ENCODE measurements at places on chromosomes 11 and 22. TPM values are rescaled to one million over a fixed set of nuclear protein-coding genes. Genes with fewer than 3 reads are reported as not detected.

- DNase-seq, result no peak
Measured at GRCh38 chr11:21892736-21893564, 299.9 kb upstream of the ANO5 start.

DNA sequence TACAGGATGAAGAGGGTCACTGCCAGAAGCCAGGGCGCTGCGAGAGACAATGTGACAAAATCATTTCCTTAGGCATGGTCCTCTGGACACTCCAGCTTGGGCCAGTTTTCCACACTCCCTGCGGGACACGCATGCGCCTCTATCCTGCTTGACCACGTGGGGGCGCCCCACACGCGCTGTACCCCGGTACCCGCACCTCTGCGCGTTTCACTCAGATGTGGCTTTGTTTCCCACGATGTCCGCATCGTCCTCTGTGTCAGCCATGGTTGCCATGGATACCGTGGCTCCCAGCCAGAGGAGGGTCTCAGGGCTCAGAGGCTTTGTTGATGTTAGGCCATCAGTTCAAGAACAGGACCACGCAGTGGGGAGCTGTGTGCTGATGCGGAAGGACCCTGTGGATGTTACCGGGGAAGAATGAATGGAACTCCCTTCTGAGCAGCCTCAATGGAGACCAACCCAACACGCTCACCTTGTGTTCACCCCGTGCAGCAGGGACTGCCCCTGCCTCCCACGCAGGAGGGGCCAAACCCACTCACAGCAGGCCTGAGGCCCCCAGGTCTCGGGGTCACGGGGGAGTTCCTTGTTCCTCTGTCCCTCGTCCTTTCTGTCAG is 101.1 kb upstream of the SLC22A12 start:
- DNase-seq, result peak; percentile 69

GRCh38 chr11:6110011-6110410 is 2.5 kb downstream of the OR56B4 start:
- no peak for DNase-seq

GRCh38 chr11:110199184-110199981 is 97.0 kb downstream of the RDX start:
- DNase-seq, result no peak

DNA sequence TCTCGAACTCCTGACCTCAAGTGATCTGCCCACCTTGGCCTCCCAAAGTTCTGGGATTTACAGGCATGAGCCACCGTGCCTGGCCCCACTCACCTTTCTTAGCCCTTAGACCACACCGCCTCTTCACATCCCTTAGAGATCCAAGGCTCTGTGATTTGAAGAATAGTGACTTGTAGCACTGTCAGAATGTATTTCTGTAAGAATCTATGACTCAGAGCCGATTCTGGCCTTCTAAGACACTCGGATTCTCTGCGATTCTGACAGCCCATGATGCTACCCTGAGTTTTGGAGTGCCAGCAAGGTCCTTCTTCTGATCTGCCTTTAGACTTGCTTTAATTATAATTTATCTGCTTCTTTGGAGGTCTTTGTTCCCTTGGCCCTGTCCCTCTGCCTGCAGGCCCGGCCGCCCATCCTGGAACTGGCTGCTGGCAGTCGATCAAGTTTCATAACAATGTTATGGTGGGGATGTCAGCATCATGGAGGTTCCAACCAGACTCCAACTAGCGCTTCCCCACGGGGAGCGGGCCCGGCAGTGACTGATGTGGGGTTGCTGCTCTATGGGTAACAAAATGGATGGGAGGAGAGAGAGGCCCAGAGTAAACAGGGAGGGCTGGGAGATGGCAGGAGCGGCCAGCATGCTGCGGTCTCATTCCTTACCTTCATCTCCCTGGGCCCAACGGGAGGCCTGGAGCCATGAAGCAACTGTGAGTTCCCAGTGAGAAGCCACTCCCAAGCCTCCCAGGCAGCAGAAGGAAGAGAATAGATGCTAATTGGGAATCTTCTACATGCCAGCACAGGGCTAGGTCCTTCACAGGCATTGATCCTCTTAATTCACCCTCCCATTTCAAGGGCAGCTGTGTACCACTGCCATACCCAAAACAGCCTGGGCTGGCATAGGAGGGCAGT is 55.7 kb upstream of the RASD2 start:
- no peak for DNase-seq

DNA sequence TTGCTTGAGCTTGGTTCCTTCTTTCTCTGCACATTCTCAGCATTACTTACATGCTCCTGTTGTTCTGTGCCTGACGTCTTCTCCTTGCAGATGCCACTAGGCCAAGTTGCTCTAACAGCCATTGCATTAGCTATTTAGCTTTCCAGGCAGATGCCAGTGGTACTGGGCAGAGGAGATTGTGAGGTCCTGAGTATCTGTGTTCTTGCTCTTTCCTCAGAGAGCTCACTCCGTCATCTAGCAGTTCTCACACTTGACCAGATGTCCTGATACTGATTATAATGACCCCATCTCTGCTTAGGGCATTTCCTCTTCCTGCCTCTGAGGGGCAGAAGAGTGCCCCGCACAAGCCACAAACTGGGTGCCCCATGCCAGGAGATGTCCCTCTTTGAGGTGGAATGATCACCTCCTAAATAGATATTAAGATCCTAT is 30.7 kb downstream of the ARHGAP1 start:
- DNase-seq, result peak; percentile 58

GRCh38 chr22:36900880-36901279 is 12.5 kb upstream of the CSF2RB start:
- DNase-seq, result no peak

GRCh38 chr11:122852796-122853160 is 14.5 kb downstream of the CRTAM start:
- no peak for DNase-seq

GRCh38 chr22:20926243-20926642 is 9.0 kb downstream of the CRKL start:
- DNase-seq, result no peak

DNA sequence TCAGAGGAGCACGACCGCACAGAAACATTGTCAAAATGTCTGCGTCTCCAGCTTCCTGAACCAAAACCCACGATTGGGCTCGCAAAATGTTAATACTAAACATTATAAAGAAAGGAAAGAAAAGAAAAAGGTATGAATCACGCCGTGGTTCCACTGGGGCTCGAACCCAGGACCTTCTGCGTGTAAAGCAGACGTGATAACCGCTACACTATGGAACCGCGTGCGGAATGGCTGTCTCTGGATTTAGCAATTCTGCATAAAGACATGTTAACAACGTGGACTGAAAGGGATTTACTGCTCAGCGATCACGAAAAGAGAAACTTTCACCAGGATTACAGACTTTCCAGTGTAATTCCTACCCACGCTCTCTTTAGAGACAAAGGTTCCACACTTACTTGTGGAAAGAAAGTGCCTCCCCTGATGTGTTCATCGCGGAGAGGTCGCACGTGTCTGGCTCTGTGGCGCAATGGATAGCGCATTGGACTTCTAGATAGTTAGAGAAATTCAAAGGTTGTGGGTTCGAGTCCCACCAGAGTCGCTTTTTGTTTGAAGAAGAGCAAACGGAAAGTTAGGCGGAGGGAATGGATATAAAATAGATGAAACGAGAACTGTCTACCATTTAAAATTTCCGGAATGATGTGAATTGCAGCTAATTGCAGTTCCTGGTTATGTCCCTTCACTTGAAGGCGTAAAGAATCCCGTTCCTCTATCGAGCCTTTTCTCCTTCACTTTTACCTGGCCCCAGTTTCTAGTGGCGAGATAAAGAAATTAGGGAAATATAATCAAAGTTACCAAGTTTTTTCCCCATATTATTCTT is 39.7 kb downstream of the OR4D9 start:
- DNase-seq, result peak; percentile 92

Gene MISFA
- total RNA-seq, result 4.2 TPM

Measured in sigmoid colon (tissue), 7 donors.